ENCODE measurements at places on chromosomes 1 and 21.

DNA sequence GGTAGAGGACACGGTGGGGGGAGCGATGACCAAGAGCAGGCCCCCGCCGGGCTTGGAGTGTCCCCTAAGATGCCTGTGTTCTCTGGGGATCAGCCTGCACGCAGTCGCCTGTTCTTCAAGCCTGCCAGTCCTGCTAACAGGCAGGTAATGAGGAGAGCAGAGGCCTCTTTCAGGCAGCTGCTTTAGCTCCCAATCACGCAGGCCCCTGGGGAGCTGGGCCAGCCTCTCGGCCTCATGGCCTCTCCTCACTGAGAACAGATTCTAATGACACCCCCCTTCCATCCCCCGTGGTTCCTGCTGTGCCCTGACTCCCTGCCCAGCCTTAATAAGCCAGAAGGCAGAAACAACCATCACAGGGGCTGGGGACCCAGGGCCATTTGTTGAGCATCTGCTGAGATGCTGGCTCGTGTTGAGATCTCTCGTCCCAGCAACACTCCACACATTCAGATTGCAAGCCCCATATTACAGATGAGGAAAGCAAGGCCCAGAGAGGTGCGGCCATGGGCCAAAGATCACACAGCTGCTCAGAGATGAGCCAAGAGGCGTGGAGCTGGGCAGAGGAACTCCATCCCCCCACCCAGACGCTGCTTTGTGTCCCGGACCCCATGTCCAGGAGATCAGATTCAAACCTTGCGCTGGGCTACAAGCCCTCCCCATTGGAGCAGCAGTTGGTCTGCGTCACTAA lies 71.6 kb upstream of the CASZ1 start:
- no peak for DNase-seq

- no peak for DNase-seq
These were observed 73.7 kb upstream of the NRIP1 start for GRCh38 chr21:15138490-15138889.

DNA sequence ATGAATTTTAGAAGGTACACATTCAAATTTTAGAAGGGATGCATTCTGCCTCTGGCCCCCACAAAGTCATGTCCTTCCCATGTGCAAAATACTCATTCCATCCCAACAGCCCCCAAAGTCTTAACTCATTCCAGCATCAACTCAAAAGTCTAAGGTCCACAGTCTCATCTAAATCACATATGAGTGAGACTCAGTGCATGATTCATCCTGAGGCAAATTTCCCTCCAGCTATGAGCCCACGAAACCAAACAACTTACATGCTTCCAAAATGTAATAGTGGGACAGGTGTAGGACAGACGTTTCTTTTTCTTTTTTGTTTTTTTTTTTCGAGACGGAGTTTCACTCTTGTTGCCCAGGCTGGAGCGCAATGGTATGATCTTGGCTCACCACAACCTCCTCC lies 12.5 kb upstream of the WNT2B start:
- DNase-seq: no peak

DNA sequence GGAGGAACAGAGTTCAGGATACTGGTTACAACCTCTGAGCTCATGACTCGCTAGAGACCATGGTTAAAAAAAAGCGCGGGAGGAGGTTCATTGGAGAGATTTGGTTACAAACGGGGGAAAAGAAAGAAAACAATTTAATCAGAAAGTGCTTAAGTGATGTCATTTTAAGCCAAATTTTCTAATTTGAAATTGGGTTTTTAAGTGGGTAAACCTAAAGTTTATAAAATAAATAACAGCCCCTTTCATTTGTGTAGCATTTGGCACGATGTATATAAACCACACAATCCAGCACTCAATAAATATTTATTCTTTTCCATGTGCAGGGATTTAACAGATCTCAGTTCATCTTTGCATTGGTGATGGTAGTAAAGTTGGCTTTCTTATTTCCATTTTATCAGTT lies 7.0 kb upstream of the DPT start:
- DNase-seq: no peak

DNA sequence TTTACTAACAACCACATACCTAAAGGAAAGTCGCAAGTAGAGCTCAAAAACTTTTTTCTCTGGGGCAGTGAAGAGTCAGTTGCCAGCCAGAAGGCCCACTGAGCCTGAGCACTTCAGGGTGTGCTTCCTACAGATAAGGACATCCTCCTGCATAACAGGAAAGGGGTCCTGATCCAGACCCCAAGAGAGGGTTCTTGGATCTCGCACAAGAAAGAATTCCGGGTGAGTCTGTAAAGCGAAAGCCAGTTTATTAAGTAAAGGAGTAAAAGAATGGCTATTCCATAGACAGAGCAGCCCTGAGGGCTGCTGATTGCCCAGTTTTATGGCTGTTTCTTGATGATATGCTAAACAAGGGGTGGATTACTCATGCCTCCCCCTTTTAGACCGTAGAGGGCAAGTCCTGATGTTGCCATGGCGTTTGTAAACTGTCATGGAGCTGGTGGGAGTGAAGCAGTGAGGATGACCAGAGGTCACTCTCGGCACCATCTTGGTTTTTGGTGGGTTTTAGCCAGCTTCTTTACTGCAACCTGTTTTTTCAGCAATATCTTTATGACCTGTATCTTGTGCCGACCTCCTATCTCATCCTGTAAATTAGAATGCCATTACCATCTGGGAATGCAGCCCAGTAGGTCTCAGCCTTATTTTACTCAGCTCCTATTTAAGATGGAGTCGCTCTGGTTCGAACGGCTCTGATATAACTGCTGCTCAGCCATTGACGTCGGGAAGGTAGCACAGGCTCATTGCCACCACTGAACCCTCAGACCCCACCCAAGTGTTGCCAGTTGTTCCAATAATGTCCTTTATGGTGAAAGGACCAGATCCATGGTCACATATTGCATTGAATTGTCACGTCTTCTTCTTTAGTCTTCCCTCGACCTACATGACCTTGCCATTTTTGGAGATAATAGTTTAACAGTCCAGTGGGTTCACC lies 96.6 kb upstream of the ERRFI1 start:
- no peak for DNase-seq

DNA sequence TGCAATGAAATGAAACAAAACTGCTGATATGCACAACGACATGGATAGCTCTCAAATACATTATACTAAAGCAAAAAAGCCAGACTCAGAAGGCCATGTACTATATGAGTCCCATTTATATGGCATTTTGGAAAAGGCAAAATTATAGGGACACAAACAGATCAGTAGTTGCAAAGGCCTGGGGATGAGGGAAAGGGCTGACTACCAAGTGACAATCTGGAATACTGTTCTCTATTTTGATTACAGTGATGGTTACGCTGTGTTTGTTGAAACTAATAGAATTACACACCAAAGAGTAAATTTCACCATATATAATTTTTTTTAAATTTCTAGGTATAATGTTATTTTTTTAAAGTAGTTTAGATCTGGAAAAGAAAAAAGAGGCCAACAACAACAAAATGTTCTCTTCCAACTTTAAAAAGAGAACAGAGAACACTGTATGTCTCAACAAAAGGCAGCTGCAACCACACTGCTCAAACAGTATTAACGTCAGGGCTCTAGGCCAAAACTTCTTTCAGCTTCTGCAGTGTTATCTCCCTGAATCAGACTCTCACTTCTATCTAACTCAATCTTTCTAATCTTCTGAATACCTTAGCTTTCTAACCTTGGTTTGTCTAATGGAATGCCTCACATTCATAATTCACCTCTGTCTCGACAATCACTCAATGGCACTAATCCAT lies 75.8 kb downstream of the FOXJ3 start:
- DNase-seq: no peak
